ENCODE measurements at places on chromosomes 13 and 19.

- no peak for DNase-seq
These were observed 34.5 kb downstream of the TSC22D1 start for GRCh38 chr13:44541601-44542000.

GRCh38 chr19:3609779-3610719 lies 3.4 kb upstream of the TBXA2R start:
- no peak for DNase-seq

DNA sequence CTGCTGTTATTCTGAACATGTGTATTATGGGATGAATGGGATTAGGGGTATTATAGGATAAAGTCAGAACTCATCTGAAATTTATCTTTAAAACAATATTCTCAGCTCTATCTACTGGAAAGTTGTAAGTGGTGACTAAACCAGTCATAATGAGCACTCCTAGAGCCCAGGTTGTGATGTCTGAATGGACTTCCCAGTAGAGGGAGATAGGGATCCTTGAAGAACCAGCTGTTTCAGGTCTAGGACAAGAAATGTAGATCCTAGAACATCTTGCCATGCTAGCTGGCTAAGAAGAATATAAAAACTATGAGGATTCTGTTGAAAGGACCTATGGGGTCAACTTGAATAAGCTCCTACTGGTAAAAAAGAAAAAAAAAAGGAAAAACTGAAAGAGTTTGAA lies 310.8 kb downstream of the SLC7A1 start:
- DNase-seq = no peak

DNA sequence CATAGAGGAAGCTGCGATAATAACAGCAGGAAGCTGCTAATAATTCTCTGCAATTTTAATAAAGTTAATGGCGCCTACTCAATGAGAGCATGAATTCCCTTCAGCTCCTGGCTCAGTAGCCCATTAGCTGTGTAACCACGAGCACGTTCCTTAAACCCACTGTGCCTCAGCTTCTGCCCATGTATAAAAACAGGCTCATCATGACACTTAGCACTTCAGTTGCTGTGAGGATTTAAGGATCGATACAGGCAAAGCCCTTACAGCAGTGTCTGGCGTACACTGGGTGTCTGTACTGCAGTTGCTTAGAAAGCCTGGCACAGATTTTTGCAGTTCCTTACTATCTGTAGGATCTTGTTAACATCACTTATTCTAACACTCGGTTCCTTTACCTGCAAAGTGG lies 673.4 kb upstream of the ARGLU1 start:
- no peak for DNase-seq

DNA sequence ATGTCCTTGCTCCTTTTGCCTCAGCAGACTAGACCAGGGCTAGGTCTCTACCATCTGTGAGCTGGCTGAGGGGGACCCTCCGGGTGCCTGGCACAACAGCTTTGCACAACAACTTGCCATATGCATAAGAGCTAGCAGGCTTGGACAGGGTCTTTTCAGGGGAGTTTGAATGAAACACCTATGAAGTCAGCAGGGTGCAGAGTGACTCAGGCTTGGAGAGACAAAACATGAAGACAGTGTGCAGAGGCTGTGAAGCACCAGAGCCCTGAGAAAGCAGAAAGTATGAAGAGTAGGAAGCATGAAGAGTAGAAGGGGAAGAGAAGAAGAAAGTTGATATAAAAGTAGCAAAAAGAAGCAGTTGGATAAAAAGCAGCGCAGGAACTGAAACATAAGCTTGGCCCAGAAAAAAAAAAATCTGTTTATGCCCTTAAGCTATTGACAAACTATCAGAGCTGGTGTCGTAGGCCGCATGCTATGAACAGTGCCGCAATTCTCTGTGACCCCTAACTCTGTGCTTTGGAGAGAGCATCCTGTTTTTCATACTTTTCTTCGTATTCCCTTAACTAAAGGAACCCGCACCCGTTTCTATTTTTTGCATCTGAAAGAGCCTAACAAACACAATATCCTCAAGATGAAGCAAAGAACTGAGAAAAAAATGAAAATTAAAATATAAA lies 52.7 kb upstream of the FAM216B start:
- no peak for DNase-seq

DNA sequence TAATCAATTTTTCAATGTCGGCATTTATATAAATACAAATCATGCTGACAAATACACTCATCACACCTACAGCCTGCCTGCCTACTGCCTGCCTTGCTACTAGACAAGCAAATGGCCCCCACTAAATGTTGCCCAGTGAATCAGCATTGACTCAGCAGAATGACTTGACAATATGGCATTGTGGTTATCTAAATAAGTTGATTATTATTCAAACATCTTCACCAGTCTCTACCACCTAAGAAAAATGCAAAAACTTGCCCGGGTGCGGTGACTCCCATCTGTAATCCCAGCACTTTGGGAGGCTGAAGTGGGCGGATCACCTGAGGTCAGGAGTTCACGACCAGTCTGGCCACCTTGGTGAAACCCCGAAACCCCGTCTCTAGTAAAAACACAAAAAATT lies 296.1 kb downstream of the PCDH9 start:
- no peak for DNase-seq

- DNase-seq = no peak
These were observed 27.5 kb downstream of the HSPH1 start for GRCh38 chr13:31134039-31134711.

GRCh38 chr19:6232601-6233055 lies 47.1 kb downstream of the MLLT1 start:
- no peak for DNase-seq

GRCh38 chr19:31595521-31595920 lies 246.3 kb upstream of the TSHZ3 start:
- no peak for DNase-seq

DNA sequence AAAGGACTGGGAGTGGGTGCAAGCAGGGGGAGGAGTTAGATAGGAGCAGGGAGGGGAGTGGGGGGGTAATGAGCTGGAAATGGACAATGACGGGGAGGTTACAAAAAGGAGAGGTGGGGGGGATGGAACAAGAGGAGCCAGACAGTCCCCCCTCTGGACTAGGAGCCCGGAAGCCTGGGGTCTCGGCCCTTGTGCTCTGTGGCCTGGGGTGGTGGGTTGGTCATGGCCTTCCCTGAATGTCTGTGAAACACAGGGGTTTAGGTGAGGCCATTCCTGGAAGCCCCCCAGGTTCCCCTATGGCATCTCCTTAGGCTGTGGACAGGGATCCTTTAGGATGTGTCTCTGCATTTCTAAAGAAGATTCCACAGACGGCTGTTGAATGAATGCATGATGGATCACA lies 12.1 kb downstream of the KCNC3 start:
- no peak for DNase-seq

DNA sequence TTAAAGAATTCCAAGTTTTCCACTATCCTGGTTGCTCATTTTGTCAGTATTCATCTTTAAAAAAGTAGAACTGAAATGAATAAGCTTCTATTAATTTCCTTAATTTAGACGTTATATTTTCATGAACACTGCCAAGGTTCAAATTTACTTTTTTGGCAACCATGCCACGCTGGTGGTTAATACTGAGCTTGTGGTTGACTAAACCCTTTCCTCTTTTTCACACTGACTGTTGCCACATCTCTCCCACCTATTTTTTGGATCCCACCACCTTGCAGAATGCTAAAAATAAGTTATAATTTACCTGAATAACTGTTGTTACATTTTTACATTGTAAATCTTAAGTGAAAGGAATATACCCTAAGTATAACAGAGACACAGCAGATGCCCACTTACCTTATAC lies 45.0 kb downstream of the FLT3 start:
- DNase-seq = no peak

DNA sequence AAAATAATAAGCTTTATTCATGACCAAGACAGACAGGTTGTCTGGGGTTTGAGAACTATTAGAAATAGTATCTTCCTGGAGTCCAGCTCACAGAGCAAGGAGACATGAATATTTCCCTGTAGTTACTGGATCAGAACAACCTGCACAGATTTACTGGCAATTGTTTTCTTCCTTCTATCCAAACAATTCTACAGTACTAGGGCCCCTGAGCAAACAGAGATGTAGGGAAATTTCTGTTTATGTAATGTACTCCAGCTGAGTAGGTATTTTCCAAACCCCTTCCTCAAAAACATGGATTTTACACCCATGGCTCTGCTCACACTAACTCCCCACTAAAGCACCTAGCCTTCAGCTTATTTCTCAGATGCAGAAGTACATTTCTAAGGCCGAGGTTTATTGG lies 557.6 kb downstream of the GPC6 start:
- DNase-seq = no peak
